ENCODE measurements at places on chromosomes 4 and X.

GRCh38 chrX:39169976-39170375 lies 368.7 kb downstream of the MID1IP1 start:
- no peak for DNase-seq

GRCh38 chr4:183409483-183409882 lies 35.0 kb upstream of the CDKN2AIP start:
- DNase-seq: no peak

GRCh38 chr4:122450847-122451246 lies 5.7 kb downstream of the IL2 start:
- DNase-seq: peak; percentile 3

DNA sequence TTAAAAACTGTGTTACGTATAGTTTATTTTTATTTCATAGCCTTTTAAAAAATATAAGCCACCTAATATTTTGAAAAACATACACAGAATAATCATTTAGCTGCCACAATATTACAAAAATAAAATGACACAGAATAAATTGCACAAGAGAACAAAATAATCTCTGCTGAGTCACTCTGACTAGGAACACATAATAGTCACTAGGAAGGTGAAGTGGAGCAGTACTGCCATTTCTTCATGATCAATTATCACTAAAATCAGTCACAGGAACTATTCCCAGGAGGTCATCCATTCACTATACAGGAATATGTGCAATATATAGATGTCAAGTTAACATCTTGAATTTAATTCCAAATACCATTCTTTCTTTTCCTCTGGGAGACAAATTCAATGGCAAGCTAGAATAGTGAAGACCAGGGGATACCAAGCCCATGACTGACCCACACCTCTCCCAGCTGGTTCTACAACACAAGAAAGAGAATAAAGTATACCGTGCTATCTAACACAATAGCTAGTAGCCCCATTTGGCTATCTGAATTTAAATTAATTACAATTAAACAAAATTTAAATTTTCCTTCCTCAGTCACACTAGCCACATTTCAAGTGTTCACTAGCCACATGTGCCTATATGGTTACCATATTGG lies 5.9 kb downstream of the SMIM43 start:
- peak; percentile 68 for DNase-seq

DNA sequence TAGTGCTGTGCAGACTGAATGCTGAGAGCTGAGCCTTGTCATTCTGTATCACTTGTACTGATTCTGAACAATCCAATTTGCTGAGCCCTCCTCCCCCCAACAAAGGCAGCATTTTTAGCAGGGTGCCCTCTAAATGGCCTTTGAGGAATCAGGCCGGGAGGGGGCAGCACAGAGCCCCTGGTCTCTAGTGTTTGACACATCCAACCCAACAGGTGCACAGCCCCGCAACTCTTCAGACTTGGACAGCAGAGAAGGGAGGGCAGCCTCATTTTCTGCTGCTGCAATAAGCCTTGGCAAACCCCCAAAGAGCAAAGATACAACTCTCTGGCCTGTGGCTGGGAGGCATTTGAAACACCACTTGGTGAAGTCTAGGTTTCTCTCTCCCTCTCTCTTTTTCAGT lies 3.4 kb downstream of the ATP1B4 start:
- no peak for DNase-seq

DNA sequence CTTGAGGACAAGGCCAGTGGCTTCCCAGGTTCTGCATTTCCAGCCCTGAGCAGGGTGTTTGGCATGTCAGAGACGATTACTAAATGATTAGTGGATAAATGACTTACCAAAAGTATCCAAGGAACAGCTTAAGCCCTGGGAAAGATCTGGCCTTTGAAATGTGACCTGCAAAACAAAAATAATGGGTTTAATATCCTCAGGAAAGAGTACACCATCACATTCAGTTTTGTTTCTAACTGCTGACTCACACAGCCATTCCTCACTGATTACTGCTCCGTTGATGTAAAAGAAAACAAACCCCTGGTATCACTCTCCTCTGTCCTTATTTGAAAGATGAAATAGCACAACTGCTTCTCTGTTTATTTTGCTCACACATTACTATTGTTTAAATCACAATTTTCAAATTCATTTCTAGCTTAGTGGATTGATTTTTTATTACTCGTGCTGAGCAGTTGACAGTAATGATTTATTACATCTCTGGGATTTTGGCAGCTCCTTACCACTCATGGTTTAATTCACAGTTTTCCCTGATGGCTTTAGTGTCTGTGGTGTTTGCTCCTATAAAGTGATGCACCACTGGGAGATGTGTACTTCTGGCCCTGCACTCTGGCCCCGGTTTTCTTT lies 117.0 kb downstream of the CBLL2 start:
- peak; percentile 62 for DNase-seq

- no peak for DNase-seq
These were observed 13.6 kb upstream of the SEPTIN6 start for GRCh38 chrX:119706616-119707015.

- DNase-seq: no peak
These were observed 52.7 kb downstream of the TMEM164 start for GRCh38 chrX:110055616-110056015.

DNA sequence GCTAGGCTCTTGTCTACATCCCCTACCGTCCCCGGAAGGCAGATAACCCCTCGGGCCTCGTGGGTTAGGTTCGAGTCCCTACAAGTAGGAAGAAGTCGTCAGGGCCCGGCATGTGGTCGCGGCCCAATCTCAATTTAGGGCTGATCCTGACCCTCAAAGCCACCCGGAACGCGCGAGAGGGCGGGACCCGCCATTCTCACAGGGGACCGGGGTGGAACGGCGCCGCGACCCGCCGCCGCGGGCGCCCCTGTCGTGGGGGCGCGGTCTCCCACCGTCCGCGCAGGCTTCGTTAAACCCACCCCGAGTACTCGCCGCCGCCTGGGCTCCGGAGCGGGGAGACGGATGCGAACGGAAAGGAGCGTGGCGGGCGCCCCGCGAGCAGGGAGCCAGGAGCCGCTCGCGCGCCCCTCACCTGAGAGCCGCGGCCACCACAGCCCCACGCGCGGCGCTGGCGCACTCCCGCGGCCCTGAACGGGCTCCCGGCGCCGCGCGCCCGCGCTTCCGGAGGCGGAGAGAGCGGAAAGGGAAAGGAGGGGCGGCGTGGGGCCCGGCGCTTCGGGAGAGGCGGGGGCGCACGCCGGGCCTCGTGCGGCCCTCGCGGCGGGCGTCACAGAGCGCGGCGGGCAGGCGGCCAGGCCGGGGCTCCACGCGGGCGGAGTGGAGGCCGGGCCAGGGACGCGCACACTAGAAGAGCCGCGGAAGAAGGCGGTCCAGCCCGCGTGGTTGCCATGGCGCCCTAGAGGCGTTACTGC lies at the start of gene CFAP97:
CFAP97 (minus strand) TSS at position 515 of the 752 bp plus-strand sequence. CDS start 12,804 bp downstream, outside the sequence.
- DNase-seq: peak; percentile 93

DNA sequence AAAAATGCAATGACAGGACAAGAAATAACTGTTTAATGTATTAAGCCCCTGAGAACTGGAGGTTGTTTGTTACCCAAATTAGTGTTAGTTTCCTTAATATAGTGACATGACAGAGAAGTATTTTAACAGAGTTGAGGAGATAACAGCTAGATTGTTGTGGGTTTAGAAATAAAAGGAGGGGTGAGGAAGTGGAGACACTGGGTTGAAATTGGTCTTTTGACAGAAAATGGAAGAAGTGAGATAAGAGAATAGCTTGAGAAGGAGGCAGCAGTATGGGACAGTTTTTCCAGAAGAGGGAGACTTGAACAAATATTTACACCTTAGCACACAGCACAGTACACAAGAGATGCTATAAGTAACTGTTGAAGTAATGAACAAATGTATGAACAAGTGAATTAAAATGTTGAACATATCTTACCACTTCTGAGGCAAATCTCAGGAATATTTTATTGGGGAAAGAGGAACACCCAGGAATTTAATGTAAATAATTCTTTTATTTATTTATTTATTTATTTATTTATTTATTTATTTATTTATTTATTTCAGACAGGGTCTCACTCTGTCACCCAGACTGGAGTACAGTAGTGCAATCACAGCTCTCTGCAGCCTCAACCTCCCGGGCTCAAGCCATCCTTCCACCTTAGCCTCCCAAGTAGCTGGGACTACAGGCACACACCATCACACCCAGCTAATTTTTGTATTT lies 58.0 kb upstream of the EGFL6 start:
- DNase-seq: no peak

DNA sequence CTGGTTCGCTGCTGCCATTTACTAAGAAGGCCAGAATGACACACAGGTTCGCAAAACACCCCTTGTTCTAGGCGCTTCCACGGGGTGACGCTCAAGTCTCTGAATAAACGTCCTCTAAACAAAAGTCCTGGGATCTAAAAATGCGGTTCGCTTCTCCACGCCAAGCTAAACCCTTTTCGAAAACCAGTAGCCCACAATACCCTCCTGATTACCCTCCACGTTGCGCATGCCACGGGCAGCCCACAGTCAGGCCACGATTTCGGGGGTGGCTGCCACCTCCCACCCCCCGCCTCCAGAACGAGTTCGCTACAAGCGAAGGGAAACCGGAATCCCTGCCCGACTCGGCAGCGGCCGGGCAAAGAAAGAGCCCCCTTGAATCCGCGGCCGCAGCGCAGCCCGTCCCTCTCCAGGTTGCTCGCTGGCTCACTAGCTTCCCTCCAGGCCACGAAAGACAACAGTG lies 423 bp downstream of the RPL39 start:
- peak; percentile 54 for DNase-seq

DNA sequence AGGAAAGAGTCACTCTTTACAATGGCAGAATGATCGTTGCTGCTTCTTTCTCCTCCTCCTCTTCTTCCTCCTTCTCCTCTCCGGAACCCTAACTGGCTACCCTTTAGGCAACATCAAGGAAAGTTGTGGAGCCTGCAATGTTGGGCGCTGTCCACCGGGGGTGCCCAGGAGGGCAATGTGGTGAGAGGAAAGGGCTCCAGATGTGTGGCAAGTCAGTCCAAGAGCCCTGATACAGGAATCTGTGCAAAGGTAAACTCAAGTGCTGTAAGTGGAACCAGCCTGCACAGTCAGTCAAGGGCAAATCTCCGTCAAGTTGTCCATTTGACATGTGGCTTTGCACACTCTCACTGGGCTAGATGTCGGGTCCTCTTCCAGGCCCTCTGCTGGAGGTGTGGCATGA lies 2.8 kb downstream of the RTL5 start:
- no peak for DNase-seq

DNA sequence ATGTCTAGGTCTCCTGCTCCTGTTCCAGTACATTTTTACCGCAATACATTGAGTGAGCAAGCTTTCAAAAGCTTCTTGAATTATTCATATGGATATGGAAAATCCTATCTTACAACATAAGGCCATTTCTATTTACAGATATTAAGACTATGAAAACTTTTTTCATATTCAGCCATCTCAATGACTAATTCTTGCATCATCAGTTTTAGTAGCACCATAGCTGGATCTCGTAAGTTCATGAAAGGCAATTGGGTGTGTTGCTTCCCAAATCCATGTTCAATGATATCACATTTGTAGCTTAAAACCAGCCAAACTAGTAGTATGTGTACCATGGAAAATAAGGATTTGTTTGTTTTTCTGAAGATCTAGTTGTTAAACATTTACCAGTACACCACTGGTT lies 118.3 kb upstream of the GABRA2 start:
- DNase-seq: no peak

GRCh38 chrX:115494161-115494560 lies 66.8 kb upstream of the PLS3 start:
- no peak for DNase-seq

GRCh38 chrX:95764972-95765451 lies 919.6 kb upstream of the DIAPH2 start:
- peak; percentile 31 for DNase-seq

DNA sequence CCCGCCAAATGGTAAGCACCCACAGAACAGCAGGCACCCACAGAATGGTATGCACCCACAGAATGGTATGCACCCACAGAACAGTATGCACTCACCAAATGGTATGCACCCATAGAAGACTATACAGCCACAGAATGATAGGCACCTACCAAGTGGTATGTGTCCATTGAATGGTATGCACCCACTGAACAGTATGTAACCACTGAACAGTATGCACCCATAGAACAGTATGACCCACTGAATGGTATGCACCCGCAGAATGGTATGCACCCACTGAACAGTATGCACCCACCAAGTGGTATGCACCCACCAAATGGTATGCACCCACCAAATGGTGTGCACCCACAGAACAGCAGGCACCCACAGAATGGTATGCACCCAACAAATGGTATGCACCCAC lies 40.1 kb downstream of the CCDC149 start:
- no peak for DNase-seq

- no peak for DNase-seq
These were observed 7.3 kb downstream of the RGS12 start for GRCh38 chr4:3299976-3300671.

DNA sequence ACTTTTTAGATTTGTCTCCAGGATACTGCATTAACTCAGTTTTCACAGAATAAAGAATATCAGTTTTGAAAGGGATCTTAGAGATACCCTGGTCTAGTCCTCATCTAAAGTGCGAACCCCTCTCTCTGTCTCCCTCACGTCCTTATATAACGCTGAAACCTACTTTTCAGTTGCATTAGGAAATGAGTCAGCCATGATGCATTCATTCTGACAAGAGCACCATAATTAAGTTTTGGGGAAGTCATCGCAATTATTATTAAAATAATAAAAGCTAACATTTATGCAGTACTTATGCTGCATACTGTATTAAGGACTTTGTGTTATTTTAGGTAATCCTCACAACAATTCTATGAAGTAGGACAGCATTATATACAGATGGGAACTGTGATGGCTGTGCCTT lies 116.1 kb downstream of the REELD1 start:
- no peak for DNase-seq

DNA sequence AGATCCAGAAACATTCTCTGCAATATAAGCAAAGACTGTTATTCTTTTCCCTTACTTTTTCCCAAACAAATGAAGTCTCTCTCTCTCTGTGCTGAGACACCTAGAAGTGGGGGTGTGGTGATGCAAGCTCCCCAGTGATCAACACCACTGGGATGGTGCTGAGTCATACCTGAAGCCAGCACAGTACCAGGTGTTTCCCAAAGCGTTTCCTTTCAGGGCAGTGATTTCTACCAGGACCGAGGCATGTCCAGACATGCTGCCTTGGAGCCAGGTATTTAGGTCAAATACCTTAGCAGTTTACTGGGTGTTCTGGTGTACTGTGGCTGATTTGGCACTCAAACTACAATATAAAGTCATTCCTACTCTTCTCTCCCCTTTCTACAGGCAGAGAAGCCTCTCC lies 726.5 kb downstream of the FAM133A start:
- DNase-seq: no peak

GRCh38 chrX:24229976-24230375 lies 80.4 kb downstream of the ZFX start:
- DNase-seq: no peak

GRCh38 chr4:152245680-152246079 lies 290.2 kb downstream of the FBXW7 start:
- no peak for DNase-seq

GRCh38 chr4:101191302-101192098 lies 155.8 kb downstream of the PPP3CA start:
- DNase-seq: peak; percentile 97

DNA sequence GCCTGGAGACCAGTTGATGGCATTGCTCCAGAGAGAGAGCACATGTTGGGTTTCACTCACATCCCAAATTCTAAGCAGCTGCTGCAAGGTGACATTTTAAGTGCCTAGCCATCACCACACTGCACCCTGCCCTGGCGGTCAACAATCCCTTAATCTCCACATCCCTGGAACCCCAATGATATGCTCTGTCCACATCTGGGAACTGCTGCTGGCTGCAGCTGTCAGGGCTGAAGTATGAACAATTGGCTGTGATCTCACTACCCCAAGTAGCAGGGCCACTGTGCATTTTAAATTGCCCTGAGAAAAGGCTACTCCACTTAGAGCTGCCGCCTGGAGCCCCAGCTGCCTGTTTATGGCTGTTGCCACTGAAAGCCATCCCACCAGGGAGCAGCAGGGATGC lies 190.6 kb downstream of the ACTRT1 start:
- no peak for DNase-seq

GRCh38 chr4:2254665-2255500 lies 7.0 kb downstream of the MXD4 start:
- DNase-seq: no peak

Measured in fibroblast of gingiva (primary cell).